ENCODE measurements at places on chromosomes 2 and 18. TPM values are rescaled to one million over a fixed set of nuclear protein-coding genes. Genes with fewer than 3 reads are reported as not detected.

- H3K36me3 ChIP-seq = no peaks in the 10 kb centered on the region
- DNase-seq = peak; percentile 76
- H3K4me3 ChIP-seq = peak overlapping the region; percentile 13
- H3K27me3 ChIP-seq = no peaks in the 10 kb centered on the region
- H3K4me1 ChIP-seq = peaks cover 97% of the 10 kb centered on the region
Observed at GRCh38 chr18:48928787-48929186, 22.0 kb downstream of the SMAD7 start.

DNA sequence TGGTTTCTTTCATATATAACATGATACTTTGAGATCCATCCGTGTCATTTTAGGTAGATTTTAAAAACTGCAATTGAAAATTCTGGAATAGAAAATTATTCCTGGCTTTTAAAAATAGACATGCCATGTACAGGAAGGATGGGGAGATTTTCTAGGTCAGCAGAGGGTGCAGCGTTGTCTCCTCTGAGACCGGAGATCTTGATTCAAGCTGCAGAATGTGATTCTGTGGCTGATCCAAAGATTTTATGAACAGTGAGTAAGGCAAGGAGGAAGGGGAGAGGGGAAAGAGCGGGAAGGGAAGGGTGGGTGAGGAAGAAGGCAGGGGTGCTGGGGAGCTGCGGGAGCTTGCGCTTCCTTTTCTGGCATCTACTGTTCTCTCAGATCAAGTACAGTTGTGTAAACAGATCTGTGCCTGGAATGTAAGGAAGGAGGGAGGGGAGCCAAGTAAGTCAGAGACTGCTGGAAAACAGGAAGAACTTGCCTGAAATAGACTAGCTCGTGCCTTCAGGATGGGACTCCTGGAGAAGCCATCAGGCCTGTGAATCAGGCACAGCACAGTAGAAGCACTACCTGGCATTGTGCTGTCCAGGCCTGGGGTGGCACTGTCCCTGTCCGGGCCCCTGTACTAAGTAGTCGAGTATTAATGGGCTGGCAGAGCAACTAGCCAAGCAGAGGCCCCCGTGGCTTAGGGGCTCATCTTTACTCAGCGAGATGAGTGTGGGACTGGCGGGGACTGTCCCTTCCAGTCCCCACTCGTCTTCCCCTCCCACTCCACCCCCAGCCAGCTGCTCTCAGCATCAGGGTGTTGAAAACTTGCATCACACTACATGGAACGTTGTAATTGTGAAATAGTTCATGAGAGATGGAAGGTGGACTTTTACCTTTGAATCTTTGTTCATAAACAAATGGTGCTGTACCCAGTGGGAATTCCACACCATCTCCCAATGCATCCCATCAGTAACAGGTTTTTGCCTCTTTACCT, 163.5 kb downstream of the UXS1 start:
- no peak overlapping the region for H3K4me3 ChIP-seq
- DNase-seq = no peak
- peaks cover 20% of the 10 kb centered on the region for H3K4me1 ChIP-seq
- no peaks in the 10 kb centered on the region for H3K36me3 ChIP-seq

GRCh38 chr2:168452781-168453180, 3.3 kb upstream of the CERS6 start:
- no peaks in the 10 kb centered on the region for H3K27me3 ChIP-seq
- DNase-seq = no peak
- H3K4me1 ChIP-seq = peaks cover 23% of the 10 kb centered on the region
- no peaks in the 10 kb centered on the region for H3K36me3 ChIP-seq
- no peak overlapping the region for H3K27ac ChIP-seq

GRCh38 chr2:25273985-25274535, 67.7 kb downstream of the DNMT3A start:
- peak overlapping the region; percentile 89 for H3K27ac ChIP-seq
- H3K4me3 ChIP-seq = peak overlapping the region; percentile 13
- peaks cover 64% of the 10 kb centered on the region for H3K4me1 ChIP-seq
- no peaks in the 10 kb centered on the region for H3K27me3 ChIP-seq
- no peak for DNase-seq

DNA sequence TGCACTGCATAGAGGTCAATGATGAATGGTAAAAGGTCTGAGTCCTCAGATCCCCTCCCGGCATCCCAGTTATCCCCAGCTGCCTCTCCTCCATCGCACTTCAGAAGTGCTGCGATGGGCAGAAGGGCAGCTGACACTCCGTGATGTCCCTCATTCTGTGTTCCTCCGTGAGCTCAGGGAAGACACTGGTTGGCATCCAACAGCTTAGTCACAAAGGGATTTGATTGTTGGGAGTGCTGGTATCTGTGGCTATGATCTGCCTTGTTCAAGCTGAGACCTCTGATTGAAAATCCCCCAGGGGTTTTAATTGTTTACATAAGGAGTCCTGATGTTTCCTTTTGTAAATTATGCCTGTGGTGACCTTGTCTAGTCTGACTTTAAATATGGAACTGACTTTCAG, 19.0 kb upstream of the SAG start:
- peaks cover 84% of the 10 kb centered on the region for H3K36me3 ChIP-seq
- no peaks in the 10 kb centered on the region for H3K27me3 ChIP-seq
- no peak overlapping the region for H3K4me3 ChIP-seq

DNA sequence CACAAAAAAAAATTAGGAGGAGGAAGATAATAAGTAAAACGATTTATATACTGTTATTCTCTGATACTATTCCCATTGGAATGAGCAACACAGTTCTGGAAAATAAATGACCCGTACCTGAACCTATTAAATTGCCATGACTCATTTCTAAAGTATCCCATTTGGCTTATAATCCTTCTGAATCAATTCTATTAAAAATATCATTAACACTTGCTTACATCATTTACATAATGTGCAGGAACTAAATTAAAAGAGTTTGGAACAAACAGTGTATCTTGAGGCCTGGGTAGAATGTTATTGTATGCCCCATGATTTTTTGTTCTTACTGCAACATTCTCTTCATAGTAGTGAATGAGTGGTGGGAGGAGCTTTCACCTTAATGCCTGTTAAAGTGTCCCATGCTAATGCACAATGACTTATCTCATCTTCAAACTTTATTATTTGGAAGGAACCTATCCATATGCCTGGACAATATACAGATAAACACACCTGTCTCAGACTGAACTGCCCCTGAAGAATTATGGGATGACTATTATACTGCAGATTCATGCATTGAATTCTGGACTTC, 549.9 kb upstream of the ACVR2A start:
- peaks cover 70% of the 10 kb centered on the region for H3K4me1 ChIP-seq
- DNase-seq = no peak
- H3K4me3 ChIP-seq = no peak overlapping the region
- no peaks in the 10 kb centered on the region for H3K27me3 ChIP-seq

DNA sequence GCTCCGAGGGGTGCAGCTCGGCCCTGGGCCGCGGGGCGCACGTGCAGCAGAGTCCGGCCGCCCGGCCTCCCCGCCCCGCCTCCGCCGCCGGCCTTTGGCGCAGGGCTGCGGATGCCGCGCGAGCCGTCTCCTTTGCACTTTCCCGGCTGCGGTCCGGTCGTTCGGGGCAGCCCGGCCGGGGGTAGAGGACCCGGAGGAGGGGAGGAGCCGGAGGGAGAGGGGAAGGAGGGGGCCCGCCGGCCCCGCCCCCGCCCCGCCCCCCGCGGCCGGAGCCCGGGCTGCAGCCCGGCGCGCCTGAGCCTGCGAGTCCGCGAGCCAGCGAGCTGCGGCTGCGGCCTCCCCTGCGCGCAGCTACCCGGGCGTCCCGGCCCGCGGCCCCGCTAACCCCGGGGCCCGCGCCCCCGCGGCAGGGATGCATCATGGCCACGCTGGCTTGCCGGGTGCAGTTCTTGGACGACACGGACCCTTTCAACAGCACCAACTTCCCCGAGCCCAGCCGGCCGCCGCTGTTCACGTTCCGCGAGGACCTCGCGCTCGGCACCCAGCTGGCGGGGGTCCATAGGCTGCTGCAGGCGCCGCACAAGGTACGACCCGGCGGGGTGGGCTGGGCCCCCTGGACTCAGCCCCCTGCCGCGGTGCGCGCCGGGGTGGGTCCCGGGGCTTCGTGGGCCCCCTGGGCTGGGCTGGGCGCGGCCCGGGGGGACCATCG, at the start of gene FHOD3:
FHOD3 (plus strand) TSS at position 297 of the 709 bp plus-strand sequence; CDS start at position 420, 123 bp downstream.
- no peak within 1 kb of the TSS for H3K4me3 ChIP-seq
- no peak within 1 kb of the TSS for H3K27ac ChIP-seq
- peaks cover 15% of the 10 kb centered on the region for H3K27me3 ChIP-seq
- no peaks in the 10 kb centered on the region for H3K36me3 ChIP-seq

GRCh38 chr2:205545971-205546816, 136.1 kb upstream of the NRP2 start:
- no peaks in the 10 kb centered on the region for H3K4me1 ChIP-seq
- no peaks in the 10 kb centered on the region for H3K27me3 ChIP-seq
- H3K27ac ChIP-seq = no peak overlapping the region
- no peak overlapping the region for H3K4me3 ChIP-seq

- DNase-seq = no peak
- no peak overlapping the region for H3K27ac ChIP-seq
- no peaks in the 10 kb centered on the region for H3K4me1 ChIP-seq
Observed at GRCh38 chr2:66466433-66466832, 31.5 kb downstream of the MEIS1 start.

- no peak overlapping the region for H3K4me3 ChIP-seq
- H3K4me1 ChIP-seq = no peaks in the 10 kb centered on the region
- no peaks in the 10 kb centered on the region for H3K36me3 ChIP-seq
Observed at GRCh38 chr2:121287146-121287798, 2.3 kb upstream of the TFCP2L1 start.

- peaks cover 15% of the 10 kb centered on the region for H3K4me1 ChIP-seq
- H3K27ac ChIP-seq = no peak overlapping the region
- H3K4me3 ChIP-seq = no peak overlapping the region
- H3K27me3 ChIP-seq = no peaks in the 10 kb centered on the region
- H3K36me3 ChIP-seq = no peaks in the 10 kb centered on the region
Observed at GRCh38 chr18:23228102-23229061, 93.1 kb downstream of the CABLES1 start.

DNA sequence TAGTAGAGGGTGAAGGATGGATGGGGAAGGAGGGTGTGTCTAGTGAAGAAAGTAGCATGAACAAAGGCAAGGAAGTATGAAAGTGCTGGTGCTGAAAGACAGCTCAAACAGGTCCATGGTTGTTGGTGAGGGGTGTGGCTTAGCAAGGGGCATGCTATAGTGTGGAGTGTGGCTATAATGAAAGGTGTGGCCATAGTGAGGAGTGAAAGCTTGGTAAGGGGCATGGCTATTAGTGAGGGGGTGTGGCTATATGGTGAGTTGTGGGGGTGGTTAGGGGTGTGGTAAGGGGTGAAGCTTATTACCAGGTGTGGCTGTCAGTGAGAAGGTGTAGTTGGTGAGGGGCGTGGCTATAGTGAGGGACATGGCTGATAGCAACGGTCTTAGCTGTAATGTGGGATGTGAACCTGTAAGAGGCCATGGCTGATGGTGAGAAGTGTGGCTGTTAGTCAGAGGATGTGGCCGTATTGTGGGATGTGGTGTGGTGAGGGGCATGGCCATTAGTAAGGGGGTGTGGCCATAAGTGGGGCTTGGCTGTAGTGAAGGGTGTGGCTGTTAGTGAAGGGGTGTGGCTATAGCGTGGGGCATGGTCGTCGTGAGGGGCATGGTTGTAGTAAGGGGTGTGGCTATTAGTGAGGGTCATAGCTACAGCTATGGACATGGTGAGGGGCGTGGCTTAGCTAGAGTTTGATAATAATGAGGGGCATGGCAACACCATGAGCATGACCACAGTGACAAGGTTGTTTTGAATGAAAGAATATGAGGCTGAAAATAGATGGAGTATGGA, 549.6 kb downstream of the FBXO15 start:
- DNase-seq = no peak
- H3K27ac ChIP-seq = no peak overlapping the region
- H3K4me3 ChIP-seq = no peak overlapping the region
- H3K36me3 ChIP-seq = no peaks in the 10 kb centered on the region

DNA sequence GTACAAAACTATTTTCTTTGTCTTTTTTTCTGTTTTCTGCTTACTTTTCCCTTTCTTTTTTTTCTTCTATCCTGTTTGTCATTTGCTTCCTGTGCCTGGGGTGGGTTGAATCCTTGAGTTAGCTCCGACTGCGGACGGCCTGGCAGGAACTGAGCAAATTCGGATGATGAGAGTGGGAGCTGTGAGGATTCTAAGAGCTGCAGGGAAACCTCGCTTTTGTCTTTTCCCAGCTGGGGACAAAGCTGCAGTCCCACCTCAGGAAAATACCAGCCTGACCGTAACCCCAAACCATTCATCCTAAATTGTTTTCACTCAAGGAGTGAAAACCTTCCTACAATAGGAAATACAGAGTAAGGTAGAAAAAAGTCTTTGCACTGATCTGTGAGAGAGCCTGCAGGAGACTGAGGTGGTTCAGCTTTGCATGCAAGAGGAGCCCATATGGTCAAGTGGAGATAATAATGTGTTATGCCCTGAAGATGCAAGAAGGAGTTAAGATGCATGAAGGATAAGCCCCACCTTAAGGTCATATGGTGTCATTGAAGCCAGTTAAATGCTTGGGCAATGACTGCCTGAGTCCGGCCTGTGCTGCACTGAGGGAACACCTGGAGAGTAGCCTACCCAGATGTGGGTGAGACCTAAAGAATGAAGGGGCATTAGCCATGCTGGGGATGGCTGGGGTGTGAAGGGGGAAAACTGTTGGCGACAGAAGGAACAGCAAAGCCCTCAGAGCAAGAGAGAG, 31.7 kb upstream of the ARL4C start:
- H3K27ac ChIP-seq = no peak overlapping the region
- H3K4me3 ChIP-seq = no peak overlapping the region
- DNase-seq = no peak
- H3K27me3 ChIP-seq = no peaks in the 10 kb centered on the region
- H3K36me3 ChIP-seq = no peaks in the 10 kb centered on the region
- no peaks in the 10 kb centered on the region for H3K4me1 ChIP-seq

GRCh38 chr2:105644174-105644980, 100.3 kb upstream of the NCK2 start:
- no peaks in the 10 kb centered on the region for H3K36me3 ChIP-seq
- no peaks in the 10 kb centered on the region for H3K4me1 ChIP-seq
- H3K27ac ChIP-seq = no peak overlapping the region
- H3K4me3 ChIP-seq = no peak overlapping the region
- DNase-seq = no peak

- no peaks in the 10 kb centered on the region for H3K27me3 ChIP-seq
- peaks cover 11% of the 10 kb centered on the region for H3K4me1 ChIP-seq
- no peak overlapping the region for H3K4me3 ChIP-seq
- DNase-seq = no peak
- H3K36me3 ChIP-seq = no peaks in the 10 kb centered on the region
Observed at GRCh38 chr2:37570773-37571586, 100.5 kb downstream of the CDC42EP3 start.

GRCh38 chr2:66929632-66930338, 467.3 kb upstream of the ETAA1 start:
- H3K4me3 ChIP-seq = no peak overlapping the region
- DNase-seq = no peak
- H3K36me3 ChIP-seq = no peaks in the 10 kb centered on the region
- H3K27ac ChIP-seq = no peak overlapping the region

GRCh38 chr2:62501069-62501468, 4.9 kb downstream of the TMEM17 start:
- H3K4me1 ChIP-seq = no peaks in the 10 kb centered on the region
- H3K27ac ChIP-seq = no peak overlapping the region
- no peak for DNase-seq
- no peaks in the 10 kb centered on the region for H3K36me3 ChIP-seq
- H3K4me3 ChIP-seq = no peak overlapping the region

GRCh38 chr2:117342415-117342814, 472.1 kb upstream of the DDX18 start:
- no peaks in the 10 kb centered on the region for H3K27me3 ChIP-seq
- no peaks in the 10 kb centered on the region for H3K36me3 ChIP-seq
- H3K4me1 ChIP-seq = no peaks in the 10 kb centered on the region

Gene DYNAP
- total RNA-seq = not detected

Gene GKN2
- total RNA-seq = not detected

Gene POTEJ
- total RNA-seq = not detected

Gene FEV
- total RNA-seq = not detected

Gene POU3F3
- total RNA-seq = not detected

Gene ZC3H6
- 43.2 TPM for total RNA-seq

All from CD4-positive, alpha-beta memory T cell (primary cell).